Left forelimb (tissue), 1 donor: ENCODE measurements at places on chromosomes 2 and 18.
A peak's percentile ranks its signal among the peaks of the same experiment; 100 is the strongest.

- no peak for DNase-seq
Measured at GRCh38 chr2:60007671-60008070, 545.8 kb downstream of the BCL11A start.

DNA sequence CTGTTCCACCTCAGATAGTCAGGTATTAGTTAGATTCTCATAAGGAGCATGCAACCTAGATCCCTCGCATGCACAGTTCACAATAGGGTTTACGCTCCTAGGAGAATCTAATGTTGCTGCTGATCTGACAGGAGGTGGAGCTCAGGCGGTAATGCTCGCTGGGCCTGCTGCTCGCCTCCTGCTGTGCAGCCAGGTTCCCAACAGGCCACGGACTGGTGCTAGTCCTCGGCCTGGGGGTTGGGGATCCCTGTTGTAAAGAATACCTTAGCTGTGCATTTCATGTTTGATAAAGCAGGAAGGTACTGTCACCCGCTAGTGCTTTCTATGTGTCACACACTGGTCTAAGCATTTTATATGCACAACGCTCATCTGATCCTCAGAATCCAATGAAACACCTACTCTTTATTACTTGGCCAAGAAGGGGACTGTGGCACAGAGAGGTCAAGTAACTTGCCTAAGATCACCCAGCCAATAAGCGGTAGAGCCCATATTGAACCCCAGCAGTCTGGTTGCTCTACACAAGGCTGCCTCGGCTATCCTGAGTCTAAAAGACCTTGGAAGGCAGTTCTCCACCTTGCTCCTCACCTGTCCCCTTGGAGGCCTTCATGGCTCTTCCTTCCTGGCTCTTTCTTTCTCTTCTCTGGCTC, 35.8 kb downstream of the SLC4A3 start:
- DNase-seq, result no peak

- no peak for DNase-seq
Measured at GRCh38 chr18:68948622-68949021, 150.7 kb downstream of the CCDC102B start.

DNA sequence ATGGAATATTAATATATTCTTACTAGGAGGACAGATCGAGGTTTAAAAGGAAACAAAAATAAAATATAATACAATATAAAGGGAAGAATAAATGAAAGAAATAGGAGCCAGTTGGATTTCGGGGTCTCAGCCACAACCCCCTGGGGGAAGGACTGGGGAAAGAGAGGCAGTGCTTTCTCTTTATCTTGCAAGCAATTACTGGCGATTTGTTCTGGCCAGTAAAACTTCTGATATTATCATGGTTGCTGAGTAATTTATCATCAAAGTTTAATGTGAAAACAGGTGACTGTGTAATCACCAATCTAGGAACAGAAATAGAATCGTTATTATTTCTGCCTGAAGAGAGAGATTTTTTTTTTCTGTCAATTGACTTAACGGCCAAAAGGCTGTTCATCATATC, 917.7 kb upstream of the CELF4 start:
- DNase-seq, result no peak

DNA sequence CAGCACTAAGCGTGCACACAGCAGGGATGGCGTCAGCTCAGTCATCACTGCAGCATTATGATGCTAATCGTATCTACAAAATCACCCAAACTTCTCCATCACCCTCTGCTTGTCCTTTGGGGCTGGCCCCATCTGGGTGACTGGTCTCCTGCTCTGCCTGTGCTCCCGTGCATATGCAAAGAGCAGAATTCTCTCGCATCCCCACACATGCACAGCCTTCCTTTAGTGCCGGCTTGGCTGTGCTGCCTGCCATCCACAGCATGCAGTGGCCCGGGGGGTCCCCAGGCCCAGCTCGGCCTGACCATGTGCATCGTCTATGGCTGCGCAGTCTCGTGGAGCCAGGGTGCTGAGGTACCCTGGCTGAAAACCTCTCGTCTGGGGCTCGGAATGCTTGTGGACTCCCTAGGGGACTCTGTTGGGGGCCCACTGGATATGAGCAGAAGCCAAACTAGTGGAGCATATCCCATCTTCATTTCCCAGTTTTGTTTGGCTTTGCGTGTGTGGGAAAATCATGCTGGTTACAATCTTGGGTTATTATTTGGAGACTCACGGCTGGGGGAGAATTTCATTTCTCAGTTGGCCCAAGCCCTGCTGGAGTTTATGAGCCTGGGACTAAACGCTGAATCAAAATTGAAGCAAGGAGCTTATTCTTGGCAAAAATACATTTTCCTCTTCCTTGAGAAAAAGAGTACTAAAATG, 70.9 kb upstream of the HS6ST1 start:
- DNase-seq, result peak; percentile 55

- DNase-seq, result no peak
Measured at GRCh38 chr2:103921161-103921560, 932.8 kb upstream of the POU3F3 start.

GRCh38 chr18:74534981-74535649, 815 bp downstream of the CNDP1 start:
- DNase-seq, result peak; percentile 36

GRCh38 chr2:132668189-132668823, 1.7 kb downstream of the LYPD1 start:
- peak; percentile 66 for DNase-seq

DNA sequence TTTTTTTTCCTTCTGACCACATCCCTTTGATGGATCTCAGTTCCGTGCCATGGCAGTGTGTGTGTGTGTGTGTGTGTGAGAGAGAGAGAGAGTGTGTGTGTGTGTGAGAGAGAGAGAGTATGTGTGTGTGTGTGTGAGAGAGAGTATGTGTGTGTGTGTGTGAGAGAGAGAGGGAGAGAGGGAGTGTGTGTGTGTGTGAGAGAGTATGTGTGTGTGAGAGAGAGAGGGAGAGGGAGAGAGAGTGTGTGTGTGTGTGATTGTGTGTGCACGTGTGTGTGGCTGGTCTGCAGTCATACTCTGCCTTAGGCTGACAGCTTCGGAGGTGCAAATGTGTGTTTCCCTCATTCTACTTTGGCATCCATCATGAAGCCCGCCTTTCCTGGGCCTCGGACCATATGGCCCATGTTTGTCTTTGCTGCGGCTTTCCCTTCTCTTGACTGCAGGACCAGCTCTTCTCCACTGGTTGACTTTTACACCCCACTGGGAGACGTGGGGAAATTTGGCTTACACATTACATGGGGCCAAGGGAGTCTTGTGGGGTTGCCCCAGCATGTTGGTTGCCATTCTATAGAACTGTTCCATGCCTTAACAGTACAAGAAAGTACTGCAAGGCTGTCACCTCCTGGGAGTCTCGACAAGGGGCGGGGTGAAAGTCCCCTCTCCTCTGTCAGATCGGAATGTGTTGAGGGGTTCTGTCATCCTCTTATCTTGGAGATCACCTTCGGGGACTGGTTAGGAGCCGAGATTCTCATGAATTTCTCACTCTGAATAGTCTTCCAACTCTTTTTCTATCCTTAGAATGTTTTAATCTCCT, 21.6 kb downstream of the TSN start:
- no peak for DNase-seq

DNA sequence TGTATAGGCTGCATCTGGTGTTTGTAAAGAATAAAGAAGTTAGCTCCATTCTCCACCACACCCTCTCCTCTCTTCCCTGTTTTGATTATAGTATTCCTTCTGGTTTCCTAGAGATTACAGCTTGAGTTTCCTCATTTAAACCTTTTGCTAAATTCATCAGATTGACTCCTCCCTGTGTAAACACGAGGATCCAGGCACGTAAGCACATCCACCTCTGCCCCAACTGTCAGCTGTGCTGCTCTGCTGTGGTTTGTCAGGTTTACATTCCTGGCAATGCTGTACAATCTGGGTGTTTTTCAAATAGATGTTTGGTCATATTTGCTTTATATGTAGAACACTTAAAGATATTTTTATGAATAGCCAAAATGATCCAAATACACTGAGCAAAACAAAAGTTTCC, 302.8 kb downstream of the PTGR3 start:
- DNase-seq, result no peak

GRCh38 chr2:172943539-172943938, 132.1 kb upstream of the MAP3K20 start:
- no peak for DNase-seq

DNA sequence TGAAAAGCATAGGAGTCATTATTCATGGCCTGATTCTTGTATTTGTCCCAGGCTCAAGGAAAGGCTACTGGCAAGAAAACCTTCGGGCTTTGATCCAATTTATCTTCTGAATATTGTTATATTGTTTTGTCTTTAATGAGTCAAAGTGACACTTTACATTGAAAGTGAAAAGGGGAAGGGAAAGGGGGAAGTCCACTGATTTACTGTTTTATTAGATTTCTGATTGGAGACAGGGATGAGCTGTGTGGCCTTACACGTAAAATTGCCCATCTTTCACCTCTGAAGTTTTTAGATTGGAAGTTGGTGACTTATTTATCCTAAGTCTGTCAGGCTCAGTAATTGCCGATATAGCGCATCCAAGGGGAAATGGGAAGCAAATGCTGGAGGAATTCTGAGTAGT, 843.8 kb upstream of the LRRTM1 start:
- DNase-seq, result no peak

- no peak for DNase-seq
Measured at GRCh38 chr2:240836781-240837467, 16.9 kb upstream of the KIF1A start.

- peak; percentile 52 for DNase-seq
Measured at GRCh38 chr2:233833345-233833744, 21.0 kb downstream of the HJURP start.

DNA sequence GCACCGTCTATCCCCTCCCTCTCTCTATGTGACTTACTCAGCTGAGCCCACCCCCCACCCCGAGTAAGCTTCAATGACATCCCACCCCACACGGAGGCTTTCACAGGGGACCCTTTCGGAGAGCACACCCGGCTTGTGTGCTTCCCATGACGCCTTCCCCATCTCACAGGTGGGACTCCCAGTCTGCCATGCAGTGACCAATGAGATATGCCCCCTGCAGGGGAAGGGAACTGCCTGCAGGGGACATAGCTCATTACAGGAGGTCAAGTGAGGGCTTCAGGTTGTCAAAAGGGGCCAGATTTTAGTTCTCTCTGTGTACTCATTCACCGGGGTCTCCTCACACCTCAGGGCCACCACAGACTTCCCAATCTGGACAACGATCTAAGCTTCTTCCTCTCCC, 112.6 kb downstream of the GAREM1 start:
- no peak for DNase-seq

DNA sequence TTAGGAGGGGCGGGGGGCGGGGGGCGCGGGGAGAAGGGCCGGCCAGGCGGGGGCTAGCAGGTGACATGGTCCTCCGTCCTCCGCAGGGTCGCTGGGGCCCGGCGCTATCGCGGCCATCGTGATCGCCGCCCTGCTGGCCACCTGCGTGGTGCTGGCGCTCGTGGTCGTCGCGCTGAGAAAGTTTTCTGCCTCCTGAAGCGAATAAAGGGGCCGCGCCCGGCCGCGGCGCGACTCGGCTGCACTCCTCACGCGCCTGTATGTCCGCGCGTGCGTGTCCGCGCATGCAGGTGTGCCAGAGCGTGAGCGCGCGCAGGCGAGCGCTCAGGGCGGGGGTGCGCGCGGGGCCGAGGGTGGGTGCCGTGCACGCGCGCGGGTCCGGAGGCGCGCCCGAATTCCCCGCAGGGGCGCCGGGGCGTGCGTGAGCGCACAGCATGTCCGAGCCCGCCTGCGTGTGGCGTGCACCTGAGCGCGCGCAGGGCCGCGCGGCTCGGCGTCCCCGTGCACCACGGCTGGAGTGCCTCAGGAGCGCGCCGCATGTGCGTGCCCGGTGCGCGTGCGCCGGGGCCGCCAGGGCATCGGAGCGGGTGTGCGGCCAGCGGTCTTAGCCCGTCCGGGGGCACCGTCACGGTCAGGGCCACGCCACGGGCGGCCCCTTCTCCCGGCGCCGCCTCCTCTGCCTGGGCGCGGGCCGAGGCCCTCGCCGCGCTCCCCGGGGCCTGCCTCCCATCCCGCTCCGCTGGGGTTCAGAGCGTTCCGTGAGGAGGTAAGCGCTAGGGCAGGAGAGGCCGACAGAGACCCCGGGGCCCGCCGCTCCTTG, 6.3 kb downstream of the SNORC start:
- DNase-seq, result no peak

- no peak for DNase-seq
Measured at GRCh38 chr2:222566229-222566628, 89.7 kb downstream of the FARSB start.

DNA sequence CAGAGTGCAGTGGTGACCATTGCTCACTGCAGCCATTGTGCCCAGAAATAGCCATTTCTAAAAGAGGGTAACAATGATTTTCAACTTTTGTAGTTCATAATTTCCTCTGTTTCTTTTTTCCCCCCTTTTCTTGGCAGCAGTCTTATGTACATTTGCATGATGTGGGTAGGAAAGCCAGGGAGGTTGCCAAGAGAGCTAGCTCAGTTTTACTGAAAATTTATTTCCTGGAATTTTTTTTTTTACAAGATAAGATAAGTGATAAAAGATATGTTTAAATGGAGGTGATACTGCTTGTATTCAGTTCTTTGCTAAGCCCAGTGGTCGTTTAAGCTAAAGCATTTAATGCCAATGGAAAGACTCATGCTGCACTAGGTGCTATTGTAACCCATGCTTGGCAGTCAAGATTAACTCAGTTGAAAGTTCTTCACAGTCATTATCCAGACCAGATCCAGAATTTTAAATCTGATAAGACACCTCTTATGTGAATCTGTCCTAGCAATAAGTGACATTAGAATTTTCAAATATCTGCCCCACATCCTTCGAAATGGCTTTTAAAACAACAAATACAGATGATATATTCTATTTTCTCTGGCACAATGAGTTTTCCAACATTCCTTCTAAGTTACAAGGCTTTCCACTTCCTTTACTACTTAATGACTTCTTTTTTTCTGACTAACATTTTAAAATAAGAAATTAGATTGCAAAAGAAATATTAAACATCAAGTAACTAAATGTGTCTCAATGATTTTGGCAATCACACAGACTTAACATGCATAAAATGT, 4.4 kb upstream of the ATP8B1 start:
- DNase-seq, result no peak

DNA sequence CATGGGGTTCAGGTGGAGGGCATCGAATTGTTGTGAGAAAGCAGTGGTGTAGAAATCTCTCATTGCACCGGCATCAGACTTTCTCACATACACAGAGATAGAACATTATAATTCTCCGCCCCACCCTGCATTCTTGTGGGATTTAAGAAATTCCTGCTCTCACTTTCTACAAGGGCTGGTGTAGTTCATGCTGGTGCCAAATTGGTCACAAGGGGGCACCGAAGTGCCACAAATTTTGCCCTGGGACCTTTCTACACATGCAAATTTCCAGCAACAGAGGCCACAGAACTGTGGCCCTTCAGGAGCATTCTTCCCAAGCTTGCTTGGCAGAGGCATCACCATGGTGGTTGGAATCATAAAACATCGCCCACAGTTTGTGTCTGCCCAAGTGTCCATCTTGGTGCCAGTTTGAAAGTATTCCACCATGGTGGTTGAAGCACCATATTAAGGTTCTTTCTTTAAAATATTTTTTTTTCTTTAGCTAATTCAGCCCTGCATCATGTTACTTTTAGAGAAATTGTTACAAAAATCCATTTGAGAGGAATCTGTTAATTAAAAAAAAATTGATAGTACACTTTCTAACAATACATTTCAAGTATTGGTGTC, 521.2 kb upstream of the FANCL start:
- DNase-seq, result peak; percentile 67

DNA sequence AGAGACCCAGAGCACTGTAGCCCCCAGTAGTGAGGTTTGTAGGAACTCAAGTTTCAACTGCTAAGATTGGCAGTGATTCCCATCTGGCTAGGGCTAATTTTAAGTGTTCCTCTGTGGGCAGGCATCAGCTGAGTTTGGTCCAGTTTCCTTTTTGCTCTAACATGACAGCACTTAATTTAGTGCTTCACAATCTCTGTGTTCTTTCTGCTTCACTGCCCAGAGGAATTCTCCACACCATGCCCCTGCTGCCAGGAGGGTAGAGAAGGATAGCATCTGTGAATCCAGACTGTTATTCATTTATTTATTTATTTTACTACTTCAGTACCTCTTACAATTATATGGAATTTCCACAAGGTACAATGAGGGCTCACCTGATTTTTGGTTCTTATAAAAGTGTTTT, 549.9 kb upstream of the FSIP2 start:
- DNase-seq, result no peak
